ENCODE measurements at places on chromosomes 1 and 21. TPM values are rescaled to one million over a fixed set of nuclear protein-coding genes. Genes with fewer than 3 reads are reported as not detected.
A peak's percentile ranks its signal among the peaks of the same experiment; 100 is the strongest.

Gene CELA3A
- not detected for total RNA-seq

Gene ORC1
- 38.4 TPM for total RNA-seq

Gene VSIG8
- total RNA-seq: not detected

GRCh38 chr1:165828669-165829329, 1.4 kb downstream of the UCK2 start:
- peak; percentile 24 for DNase-seq

DNA sequence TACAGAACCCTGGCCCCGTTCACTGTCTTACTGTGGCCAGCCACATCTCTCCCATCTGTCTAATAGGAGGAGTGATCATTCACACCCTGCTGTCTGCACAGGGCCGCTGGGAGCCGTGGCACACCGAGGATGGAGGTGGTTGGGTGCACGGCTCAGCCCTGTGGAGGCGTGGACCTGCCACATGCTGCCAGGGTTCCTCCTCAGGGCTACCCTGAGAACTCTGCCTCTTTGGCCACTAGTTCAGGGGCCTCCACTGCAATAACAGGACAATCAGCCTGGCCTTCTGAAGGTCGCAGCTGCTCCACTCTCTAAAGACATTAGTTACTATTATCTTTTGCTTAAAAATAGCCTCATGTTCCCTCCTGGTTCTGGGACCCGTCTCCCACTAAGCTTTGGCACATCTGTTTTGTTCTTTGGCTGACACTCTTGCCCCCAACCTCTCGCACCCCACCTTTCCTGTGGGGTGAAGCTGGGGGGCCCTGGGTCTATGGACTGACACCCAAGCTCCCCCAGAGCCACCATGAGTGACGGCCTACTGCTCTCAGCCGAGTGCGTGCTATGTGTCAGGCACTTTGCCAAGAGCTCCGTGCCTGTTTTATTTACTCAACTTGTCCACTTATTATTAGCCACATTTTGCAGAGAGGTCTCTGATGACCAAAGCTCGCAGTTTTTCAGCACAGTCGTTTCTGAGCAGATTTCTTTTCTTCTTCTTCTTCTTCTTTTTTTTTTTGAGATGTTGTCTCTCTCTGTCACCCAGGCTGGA, 66.3 kb downstream of the ARHGEF10L start:
- DNase-seq: no peak

- DNase-seq: no peak
These were observed 14.5 kb downstream of the ST6GALNAC5 start for GRCh38 chr1:76881762-76882161.

GRCh38 chr1:165861911-165862310, 34.5 kb downstream of the UCK2 start:
- DNase-seq: no peak

GRCh38 chr1:25369241-25369640, 31.1 kb downstream of the TMEM50A start:
- no peak for DNase-seq

DNA sequence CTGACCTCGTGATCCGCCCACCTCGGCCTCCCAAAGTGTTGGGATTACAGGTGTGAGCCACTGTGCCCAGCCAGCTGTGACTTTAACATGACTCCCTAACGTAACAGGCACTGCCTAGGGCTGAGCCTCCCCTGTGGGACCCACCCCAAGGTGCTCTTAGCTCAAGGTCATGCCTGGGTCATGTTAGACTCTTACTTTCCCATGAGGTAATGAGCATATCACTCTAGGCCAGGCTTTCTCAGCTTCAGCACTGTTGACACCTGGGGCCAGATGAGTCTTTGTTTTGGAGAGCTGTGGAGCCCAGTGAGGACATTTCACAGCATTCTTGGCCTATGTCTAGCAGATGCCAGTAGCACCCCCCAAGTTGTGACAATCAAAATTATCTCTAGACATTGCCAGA, 4.5 kb downstream of the NECAP2 start:
- no peak for DNase-seq

Gene CLIC6
- total RNA-seq: 0.21 TPM

- peak; percentile 75 for DNase-seq
These were observed 296 bp upstream of the RNPEP start for GRCh38 chr1:201982082-201982622.

- no peak for DNase-seq
These were observed 157.5 kb upstream of the C21orf91 start for GRCh38 chr21:17976691-17977090.

DNA sequence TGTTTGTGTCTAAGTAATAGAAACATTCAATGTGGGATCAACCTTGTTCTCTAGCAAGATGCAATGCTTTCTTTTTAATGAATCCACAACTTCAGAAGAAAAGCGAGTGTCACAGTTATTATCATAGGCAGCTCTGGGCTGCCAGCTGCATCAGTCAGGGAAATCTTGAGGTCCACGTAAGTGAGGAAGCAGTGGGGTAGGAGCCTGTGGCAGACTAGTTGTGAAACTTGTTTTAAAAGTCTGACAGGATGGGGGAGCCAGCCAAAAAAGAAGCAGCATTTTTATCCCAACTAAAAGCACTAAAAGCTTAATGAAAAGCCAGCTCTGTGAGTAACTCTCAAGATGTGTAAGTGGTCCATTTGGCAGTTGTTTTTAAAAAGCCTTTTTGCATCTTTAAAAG, 113.1 kb downstream of the ZNF326 start:
- no peak for DNase-seq

DNA sequence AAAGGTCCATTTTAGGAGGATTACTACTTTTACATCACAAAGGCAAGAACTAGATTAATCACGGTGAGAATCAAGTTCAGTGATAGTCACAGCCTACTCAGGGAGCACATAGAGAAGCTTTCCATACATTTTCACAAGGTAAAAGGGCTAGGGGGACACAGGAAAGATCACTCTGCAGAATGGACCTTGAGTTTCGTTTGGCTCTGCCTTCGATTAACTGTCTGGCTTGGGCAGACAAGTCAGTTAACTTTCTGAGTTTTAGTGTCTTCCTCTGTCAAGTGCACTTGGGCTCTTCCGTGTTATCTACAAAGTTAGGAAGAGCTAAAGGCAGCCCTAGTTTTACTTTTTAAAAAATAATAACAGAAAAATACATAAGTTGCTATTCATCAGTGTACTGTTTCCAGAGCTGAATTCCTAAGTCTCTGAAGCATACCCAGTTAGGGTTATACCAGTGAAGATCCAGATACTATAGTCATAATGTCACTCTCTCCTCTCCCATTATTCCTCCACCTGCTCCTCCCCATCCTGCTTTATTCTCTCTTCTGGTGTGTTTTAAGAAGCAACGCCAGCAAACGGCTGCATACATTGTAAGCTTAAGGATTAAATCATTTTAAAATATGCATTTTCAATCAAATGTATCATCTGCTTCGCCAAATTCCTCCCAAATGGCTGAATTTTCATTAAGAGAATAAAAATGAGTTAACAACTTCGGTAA, 1.7 kb downstream of the CEP170 start:
- peak; percentile 21 for DNase-seq

Measured in activated CD8-positive, alpha-beta T cell treated with anti-CD3 and anti-CD28 coated beads, Interleukin-2, amount 10 ng/mL, durations not matched to agents 7 days and 5 days (primary cell).